T-helper 2 cell treated with Interferon-gamma antibody and Interleukin-4, amounts not matched to agents 5 μg/mL and 100 μg/mL, for 36 hours (primary cell): ENCODE measurements at places on chromosomes 6 and 20.
A peak's percentile ranks its signal among the peaks of the same experiment; 100 is the strongest.

- DNase-seq, result peak; percentile 5
- H3K36me3 ChIP-seq, result no peaks in the 10 kb centered on the region
- peaks cover 7% of the 10 kb centered on the region for H3K4me1 ChIP-seq
- peak within 1 kb of the TSS; percentile 29 for H3K4me3 ChIP-seq
These were observed at the start of gene TFAP2C for GRCh38 chr20:56628873-56629463. TFAP2C (plus strand) TSS chr20:56629306; CDS start chr20:56629545, 239 bp downstream.

DNA sequence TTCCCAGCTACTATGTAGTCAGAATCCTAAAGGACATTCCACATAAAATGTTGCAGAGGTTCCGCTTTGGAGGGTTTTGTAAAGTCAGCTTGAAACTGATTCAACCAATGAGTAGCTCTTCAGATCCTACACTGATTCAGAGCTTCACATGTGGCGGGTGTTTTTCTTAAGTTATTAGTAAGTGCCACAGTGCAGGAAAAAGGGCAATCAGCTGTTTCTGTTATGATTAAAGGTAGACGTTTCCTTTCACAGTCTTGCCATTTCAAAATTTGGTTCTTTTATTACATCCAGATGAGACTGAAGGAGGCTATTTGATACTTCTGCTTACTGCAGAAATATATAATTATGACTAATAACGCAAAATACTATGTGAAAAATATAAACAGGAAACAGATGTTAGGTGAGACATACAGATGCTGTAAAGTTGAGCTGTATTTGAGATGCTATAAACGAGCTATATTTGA, 443.9 kb downstream of the CDKAL1 start:
- H3K27me3 ChIP-seq, result no peaks in the 10 kb centered on the region
- H3K4me1 ChIP-seq, result no peaks in the 10 kb centered on the region
- H3K4me3 ChIP-seq, result no peak overlapping the region
- DNase-seq, result no peak
- H3K36me3 ChIP-seq, result no peaks in the 10 kb centered on the region

GRCh38 chr6:53119772-53120409, 28.8 kb downstream of the GCM1 start:
- no peak for DNase-seq
- no peaks in the 10 kb centered on the region for H3K36me3 ChIP-seq
- no peak overlapping the region for H3K27ac ChIP-seq
- H3K4me3 ChIP-seq, result no peak overlapping the region
- H3K4me1 ChIP-seq, result no peaks in the 10 kb centered on the region
- peaks cover 10% of the 10 kb centered on the region for H3K27me3 ChIP-seq

- no peak overlapping the region for H3K27ac ChIP-seq
- no peak for DNase-seq
- H3K36me3 ChIP-seq, result no peaks in the 10 kb centered on the region
- H3K27me3 ChIP-seq, result peaks cover 6% of the 10 kb centered on the region
- peaks cover 28% of the 10 kb centered on the region for H3K4me1 ChIP-seq
These were observed 1.8 kb downstream of the RNF144B start for GRCh38 chr6:18388942-18389341.

- H3K4me3 ChIP-seq, result no peak overlapping the region
- H3K27me3 ChIP-seq, result no peaks in the 10 kb centered on the region
- H3K27ac ChIP-seq, result no peak overlapping the region
- H3K4me1 ChIP-seq, result peaks cover 24% of the 10 kb centered on the region
These were observed 83.5 kb downstream of the ZHX3 start for GRCh38 chr20:41234041-41234440.

DNA sequence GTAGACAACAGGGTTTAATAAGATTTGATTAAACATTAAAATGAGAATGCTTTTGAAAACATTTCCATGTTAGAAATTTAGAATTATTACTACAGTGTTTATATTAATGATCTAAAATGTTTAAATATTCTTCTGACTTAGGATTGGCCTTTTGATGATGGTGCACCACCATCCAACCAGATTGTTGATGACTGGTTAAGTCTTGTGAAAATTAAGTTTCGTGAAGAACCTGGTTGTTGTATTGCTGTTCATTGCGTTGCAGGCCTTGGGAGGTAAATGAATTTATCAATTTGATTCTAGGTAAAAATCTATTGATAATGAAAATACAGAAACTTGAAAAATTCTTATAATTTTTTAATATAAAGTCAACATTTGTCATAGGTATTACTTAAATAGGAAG, 6.5 kb downstream of the LOC128125822 start:
- H3K4me1 ChIP-seq, result peaks cover 17% of the 10 kb centered on the region
- H3K27ac ChIP-seq, result no peak overlapping the region
- DNase-seq, result no peak
- no peak overlapping the region for H3K4me3 ChIP-seq

GRCh38 chr6:156954191-156954590, 177.0 kb downstream of the ARID1B start:
- H3K36me3 ChIP-seq, result no peaks in the 10 kb centered on the region
- H3K27ac ChIP-seq, result no peak overlapping the region
- H3K4me1 ChIP-seq, result peaks cover 51% of the 10 kb centered on the region

DNA sequence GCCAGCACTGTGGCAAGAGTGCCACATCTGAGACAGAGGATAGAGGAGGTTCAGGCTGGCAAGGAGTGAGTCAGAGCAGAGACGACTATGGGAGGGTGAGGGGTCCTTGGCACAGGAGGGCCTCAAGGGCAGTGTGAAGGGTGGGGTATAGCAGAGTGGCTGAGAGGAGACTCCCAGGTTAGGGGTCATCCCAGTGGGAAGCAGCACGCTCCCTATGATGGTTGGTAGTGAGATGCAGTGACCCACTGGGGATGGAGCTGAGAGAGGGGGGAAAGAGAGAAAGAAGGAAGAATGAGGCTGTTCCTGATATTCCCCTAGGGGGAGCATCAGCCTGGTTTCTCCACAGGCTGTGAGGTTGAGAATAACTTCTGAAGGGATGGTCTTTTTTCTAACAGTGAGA, 97.3 kb downstream of the INSM1 start:
- H3K36me3 ChIP-seq, result peaks cover 12% of the 10 kb centered on the region
- H3K27me3 ChIP-seq, result no peaks in the 10 kb centered on the region
- no peak overlapping the region for H3K27ac ChIP-seq
